ENCODE measurements at places on chromosomes 16 and 17.

GRCh38 chr17:19787733-19788357 is 39.7 kb upstream of the ALDH3A1 start:
- DNase-seq: no peak

- DNase-seq: no peak
Observed at GRCh38 chr17:42530952-42531454, 5.0 kb upstream of the NAGLU start.

GRCh38 chr17:43774304-43775250 is 4.2 kb downstream of the DUSP3 start:
- no peak for DNase-seq

DNA sequence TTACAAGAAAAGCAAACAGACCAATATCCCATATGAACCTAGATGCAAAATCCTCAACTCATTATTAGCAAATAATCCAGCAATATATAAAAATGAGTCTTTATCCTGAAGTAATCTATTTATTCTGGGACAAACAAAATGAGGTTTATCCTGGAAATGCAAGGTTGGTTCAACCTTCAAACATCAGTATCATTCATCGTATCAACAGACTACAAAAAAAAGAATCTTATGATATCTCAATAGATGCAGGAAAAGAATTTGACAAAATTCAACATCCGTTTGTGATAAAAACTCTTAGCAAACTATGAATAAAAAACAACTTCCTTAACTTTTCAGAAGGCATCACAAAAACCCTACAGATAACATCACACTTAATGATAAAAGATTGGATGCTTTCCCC is 18.4 kb upstream of the BAIAP2 start:
- DNase-seq: no peak

DNA sequence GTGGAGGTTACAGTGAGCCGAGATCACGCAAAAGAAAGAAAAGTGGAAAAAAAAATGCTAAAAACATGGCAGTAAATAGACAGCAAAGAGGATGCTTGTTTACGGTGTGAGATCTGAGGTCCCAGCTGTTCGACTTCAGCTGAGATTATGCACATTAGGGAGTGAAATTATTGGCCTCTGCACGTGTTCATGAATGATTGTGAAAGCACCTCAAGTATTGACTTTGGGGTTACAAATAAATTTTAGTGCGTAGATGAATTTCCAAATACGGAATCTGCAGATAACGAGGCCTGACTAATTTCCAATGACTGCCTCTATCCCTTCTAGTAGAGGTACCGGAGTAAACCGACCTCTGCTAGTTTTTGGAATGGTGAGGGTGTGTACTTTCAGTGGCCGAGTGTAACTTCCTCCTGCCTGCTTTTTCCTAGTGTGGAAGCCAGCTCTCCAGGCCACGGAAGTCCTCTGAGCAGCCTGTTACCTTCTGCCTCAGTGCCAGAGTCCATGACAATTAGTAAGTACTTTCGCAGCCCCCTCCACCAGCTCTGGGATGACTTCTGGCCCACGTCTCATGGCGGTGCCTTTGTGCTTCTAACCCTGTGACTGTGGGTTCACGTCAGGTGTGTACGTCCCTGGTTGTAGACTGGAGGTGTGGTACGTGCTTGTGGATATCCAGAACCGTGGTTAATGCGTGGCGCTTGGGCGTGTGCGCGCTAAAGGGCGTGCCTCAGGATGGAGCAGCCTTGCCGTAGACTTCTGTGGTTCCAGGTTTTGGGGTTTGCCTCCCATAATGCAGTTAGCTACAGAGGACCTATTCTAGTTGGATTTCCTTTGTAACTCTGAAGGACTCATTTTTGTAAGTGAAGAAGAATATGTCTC is 102.1 kb downstream of the SNX29 start:
- DNase-seq: no peak

DNA sequence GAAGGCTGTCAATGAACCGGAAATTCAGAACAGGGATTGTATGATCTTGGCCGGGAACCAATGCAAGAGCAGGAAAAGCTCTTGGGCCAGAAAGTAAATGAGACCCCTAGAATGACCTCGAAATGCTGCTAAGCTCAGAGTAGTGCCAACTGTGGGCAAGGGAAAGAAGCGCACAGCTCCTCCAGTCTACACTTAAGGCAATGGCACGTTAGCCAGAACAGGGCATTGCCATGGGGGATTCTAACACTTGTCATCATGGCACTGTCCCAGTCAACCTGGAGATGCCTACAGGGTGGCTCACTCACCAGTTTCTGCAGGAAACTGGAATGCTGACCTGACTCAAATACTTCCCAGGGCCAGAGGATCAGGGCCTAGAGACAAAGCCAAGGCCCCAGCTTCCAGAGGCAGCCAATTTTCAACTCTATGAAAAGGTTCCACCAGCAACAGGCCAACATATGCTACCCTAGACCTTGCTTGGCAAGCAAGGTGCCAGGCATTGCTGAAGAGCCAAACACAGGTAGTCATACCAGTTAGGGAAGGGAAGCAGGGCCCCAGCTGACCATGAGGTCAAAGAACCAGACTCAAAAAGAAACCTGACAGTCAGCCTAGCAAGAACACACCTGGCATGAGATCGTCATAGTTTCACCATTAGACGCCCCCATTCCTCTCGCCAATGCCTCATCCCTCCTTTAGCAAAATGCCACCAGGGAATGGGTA is 34.9 kb downstream of the ARHGAP17 start:
- no peak for DNase-seq

- peak; percentile 44 for DNase-seq
Observed at GRCh38 chr17:58710948-58711552, 18.6 kb downstream of the RAD51C start.

DNA sequence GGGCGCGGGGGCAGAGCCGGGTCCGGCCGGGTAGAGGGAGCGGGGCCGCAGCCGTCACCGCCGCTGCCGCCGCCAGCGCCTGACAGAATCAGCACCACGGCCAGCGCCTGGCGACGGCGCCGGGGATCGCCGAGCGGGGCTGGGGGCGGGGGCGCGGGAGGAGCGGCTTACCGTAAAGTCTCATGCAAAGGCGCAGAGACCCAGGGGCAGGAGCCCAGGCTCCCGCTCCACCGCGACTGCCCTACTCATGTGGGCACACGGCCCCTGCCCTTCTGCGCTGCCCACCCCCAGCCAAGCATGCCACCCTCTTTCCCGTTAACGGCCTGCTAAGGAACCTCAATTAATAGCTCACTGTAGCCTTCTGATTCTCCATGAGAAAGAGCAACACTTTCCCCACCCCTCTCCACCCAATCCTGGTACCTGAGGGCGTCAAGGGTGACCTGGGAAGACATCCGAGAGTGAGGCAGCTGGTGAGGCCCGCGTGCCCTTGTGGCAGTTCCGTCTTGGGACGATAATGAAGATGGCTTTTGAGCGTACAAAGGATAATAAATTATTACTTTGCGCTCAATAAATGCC is at the start of gene SEZ6:
Gene SEZ6, minus strand, starts transcription at position 98 of the 576 bp plus-strand sequence. CDS start 164 bp downstream, outside the sequence.
- DNase-seq: peak; percentile 32

DNA sequence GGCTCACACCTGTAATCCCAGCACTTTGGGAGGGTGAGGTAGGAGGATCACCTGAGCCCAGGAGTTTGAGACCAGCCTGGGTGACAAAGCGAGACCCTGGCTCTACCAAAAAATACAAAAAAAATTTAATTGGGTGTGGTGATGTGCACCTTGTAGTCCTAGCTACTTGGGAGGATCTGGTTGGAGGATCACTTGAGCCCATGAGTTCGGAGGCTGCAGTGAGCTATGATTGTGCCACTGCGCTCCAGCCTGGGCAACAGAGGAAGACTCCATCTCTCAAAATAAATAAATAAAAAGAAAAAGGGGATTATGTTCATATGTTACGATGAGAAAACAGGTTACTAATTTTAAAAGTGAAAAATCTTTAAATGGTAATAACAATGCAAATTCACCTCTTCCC is 996 bp downstream of the MLKL start:
- DNase-seq: no peak

- no peak for DNase-seq
Observed at GRCh38 chr16:72797621-72798020, 250.3 kb downstream of the ZFHX3 start.

DNA sequence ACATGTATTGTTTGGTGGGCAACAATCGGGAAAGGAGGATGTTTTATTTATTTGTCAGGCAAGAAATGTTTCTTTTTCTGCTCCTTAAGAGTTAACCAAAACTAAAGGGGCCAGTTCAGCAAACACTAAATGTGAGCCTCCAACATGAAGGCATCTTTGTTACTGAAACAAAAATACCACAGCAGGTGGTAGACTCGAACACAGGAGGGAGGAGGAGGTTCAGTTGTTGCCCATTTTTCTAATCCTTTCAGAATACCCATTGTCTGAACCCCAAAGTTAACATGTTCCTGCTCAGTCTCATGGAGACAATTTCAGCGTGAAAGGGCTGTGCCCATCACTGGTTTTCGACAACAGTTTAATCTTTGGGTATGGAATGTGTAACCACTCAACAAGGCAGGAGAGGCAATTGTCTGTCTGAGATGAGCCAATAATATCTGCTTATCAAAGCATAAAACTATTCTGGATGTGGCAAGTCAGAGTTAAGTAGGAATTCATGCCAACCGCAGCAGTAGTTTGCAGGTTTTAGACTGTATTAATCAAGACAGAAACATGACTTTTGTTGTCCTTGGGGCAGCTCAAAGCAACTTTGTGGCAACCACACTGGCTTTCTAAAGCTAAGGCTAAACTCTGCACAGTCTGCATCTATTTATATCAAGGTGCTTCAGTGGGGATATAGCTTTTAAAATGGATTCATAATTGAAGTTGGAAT is 211.7 kb downstream of the FTO start:
- DNase-seq: no peak

- no peak for DNase-seq
Observed at GRCh38 chr16:66228792-66229191, 137.7 kb upstream of the CDH5 start.

DNA sequence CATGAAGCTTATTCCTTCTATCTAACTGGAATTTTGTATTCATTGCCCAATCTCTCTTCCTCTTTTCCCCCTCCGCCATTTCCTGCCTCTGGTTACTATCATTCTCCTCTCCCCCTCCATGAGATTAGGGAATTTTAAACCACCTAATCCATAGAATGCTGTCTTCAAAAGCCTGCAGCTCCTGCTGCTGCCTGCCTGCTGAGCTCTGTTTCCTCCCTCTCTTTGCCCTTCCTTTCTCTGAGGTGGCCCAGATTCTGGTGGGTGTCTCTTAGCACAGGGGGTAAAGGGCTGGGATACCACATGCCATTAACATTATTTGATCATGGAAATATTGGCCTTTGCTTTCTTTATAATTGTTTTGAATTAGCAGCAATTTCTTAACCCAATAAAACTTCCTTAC is 241.6 kb downstream of the CNTNAP4 start:
- no peak for DNase-seq

GRCh38 chr16:70712359-70712758 is 26.5 kb upstream of the MTSS2 start:
- no peak for DNase-seq

GRCh38 chr16:88352261-88353200 is 30.2 kb upstream of the ZNF469 start:
- no peak for DNase-seq

DNA sequence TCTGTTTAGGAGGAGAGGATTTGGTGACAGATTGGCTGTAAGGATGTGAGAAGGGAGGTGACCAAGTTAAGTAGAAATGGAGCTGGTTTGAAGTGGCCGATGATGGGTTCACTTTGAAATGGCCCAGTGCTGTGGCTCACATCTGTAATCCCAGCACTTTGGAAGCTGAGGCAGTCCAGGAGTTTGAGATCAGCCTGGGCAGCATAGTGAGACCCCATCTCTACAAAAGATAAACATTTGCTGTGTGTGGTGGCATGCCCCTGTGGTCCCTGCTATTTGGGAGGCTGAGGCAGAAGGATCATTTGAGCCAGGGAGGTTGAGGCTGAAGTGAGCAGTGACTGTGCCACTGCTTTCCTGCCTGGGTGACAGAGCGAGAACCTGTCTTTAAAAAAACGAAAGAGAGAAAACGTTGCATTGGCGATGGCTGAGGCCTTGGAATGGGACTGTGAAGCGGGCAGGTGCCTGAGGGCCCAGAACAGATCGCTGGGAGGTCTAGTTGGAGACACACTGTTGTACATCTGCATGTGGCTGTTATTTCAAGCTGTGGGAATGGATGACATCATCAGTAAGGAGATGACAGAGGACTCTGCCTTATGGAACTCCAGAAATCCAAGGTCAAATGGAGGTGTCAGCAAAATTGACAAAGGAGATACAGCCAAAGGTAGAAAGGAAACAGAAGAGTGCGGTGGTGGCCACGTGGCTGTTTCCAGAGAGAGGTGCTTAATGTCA is 5.5 kb downstream of the COG1 start:
- no peak for DNase-seq

- DNase-seq: no peak
Observed at GRCh38 chr16:19757762-19758595, 39.9 kb downstream of the IQCK start.

- DNase-seq: no peak
Observed at GRCh38 chr16:89094252-89094879, 714 bp downstream of the ACSF3 start.

Measured in activated T-cell treated with anti-CD3 and anti-CD28 coated beads for 4 hours (primary cell).